ENCODE measurements at places on chromosomes 16 and 17.

- no peaks in the 10 kb centered on the region for H3K4me1 ChIP-seq
- no peak overlapping the region for H3K4me3 ChIP-seq
- no peaks in the 10 kb centered on the region for H3K36me3 ChIP-seq
- no peaks in the 10 kb centered on the region for H3K27me3 ChIP-seq
- no peak overlapping the region for H3K27ac ChIP-seq
Measured at GRCh38 chr17:19409509-19409908, 1.5 kb upstream of the RNF112 start.

DNA sequence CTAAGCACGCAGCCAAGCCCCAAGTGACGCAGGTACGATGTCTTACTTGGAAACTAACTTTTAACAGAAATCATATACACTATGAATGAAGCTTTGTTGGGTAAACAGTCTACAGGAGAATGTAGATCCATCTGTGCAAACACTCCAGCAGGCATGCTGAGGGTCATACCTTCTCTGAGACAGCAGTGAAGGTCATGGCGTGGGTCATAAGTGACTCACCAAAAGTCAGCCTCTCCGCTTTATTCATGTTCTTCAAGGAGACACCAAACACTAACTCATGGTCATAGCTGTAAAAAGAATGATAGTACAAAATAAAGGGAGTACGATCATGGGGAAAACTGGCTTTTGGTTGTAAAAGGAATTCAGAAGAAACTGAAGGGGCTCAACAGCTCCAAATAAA lies 20.6 kb downstream of the BLMH start:
- H3K4me3 ChIP-seq = no peak overlapping the region
- no peak for DNase-seq
- no peaks in the 10 kb centered on the region for H3K27me3 ChIP-seq
- peaks cover 12% of the 10 kb centered on the region for H3K4me1 ChIP-seq

DNA sequence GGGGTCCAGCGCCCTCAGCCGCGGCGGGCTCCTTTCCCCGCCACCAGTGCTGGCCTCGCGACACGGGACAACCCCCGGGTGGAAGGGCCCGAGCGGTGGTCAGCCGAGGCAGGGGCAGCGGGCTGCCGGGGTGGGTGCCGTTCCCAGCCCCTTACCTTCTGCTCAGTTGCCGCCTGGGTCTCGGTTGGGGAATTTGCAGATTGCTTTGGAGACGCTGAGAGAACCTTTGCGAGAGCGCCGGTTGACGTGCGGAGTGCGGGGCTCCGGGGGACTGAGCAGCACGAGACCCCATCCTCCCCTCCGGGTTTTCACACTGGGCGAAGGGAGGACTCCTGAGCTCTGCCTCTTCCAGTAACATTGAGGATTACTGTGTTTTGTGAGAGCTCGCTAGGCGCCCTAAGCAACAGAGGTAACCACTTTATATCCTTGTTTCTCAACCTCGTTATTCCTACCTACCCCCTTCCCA lies 381 bp downstream of the CTNS start:
- peaks cover 57% of the 10 kb centered on the region for H3K36me3 ChIP-seq
- peaks cover 50% of the 10 kb centered on the region for H3K4me1 ChIP-seq
- H3K27ac ChIP-seq = peak overlapping the region; percentile 63
- peak overlapping the region; percentile 98 for H3K4me3 ChIP-seq
- no peaks in the 10 kb centered on the region for H3K27me3 ChIP-seq

GRCh38 chr16:28821874-28822519 lies 802 bp upstream of the ATXN2L start:
- H3K36me3 ChIP-seq = peaks cover 47% of the 10 kb centered on the region
- peaks cover 31% of the 10 kb centered on the region for H3K4me1 ChIP-seq

- DNase-seq = no peak
- no peak overlapping the region for H3K27ac ChIP-seq
- no peaks in the 10 kb centered on the region for H3K36me3 ChIP-seq
- H3K4me3 ChIP-seq = no peak overlapping the region
- no peaks in the 10 kb centered on the region for H3K4me1 ChIP-seq
Measured at GRCh38 chr16:55367866-55368603, 44.0 kb downstream of the IRX6 start.

GRCh38 chr16:70565053-70565452 lies 41.4 kb downstream of the SF3B3 start:
- peaks cover 89% of the 10 kb centered on the region for H3K36me3 ChIP-seq
- DNase-seq = no peak
- peaks cover 3% of the 10 kb centered on the region for H3K4me1 ChIP-seq
- H3K27me3 ChIP-seq = no peaks in the 10 kb centered on the region
- H3K4me3 ChIP-seq = no peak overlapping the region

- no peak overlapping the region for H3K4me3 ChIP-seq
- H3K36me3 ChIP-seq = no peaks in the 10 kb centered on the region
- DNase-seq = no peak
- no peaks in the 10 kb centered on the region for H3K4me1 ChIP-seq
Measured at GRCh38 chr16:51243936-51244436, 92.9 kb upstream of the SALL1 start.

DNA sequence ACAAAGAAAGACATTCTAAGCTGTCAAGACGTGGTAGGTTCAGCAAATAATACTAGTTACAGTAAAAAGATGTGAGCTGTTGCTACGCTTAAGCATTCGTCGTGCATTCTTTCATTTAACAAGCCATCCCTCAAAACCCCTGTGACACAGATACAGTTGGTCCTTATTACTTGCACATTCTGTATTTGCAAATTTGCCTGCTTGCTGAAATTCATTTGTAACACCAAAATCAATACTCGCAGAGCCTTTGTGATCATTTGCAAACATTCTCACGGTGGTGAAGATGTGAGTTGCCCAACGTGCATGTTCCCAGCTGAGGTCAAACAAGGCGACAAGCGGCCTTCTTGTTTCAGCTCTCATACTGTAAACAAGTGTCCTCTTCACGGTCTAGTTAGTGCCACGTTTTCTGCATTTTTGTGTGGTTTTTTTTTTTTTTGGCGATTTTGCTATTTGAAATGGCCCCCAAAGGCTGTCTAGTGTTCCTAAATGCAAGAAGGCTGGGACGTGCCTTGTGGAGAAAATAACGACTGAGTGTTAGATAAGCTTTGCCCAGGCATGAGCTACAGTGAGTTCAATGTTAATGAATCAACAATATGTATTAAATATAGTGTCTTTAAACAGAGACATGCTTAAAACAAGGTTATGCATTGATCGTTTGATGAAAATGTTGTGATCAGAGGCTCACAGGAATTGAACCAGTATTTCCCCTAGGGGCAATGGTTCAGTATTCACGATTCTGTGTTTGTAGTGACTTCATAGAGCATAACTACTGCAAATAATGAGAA lies 84.1 kb downstream of the RAB11FIP4 start:
- H3K36me3 ChIP-seq = no peaks in the 10 kb centered on the region
- no peak overlapping the region for H3K4me3 ChIP-seq
- H3K4me1 ChIP-seq = peaks cover 1% of the 10 kb centered on the region
- DNase-seq = no peak
- peaks cover 13% of the 10 kb centered on the region for H3K27me3 ChIP-seq

GRCh38 chr17:39352511-39352910 lies 48.9 kb downstream of the FBXL20 start:
- no peaks in the 10 kb centered on the region for H3K36me3 ChIP-seq
- no peak overlapping the region for H3K4me3 ChIP-seq
- no peak for DNase-seq
- no peaks in the 10 kb centered on the region for H3K27me3 ChIP-seq
- no peak overlapping the region for H3K27ac ChIP-seq

GRCh38 chr16:77499373-77500285 lies 64.8 kb upstream of the ADAMTS18 start:
- H3K36me3 ChIP-seq = no peaks in the 10 kb centered on the region
- DNase-seq = no peak
- H3K27ac ChIP-seq = no peak overlapping the region
- no peak overlapping the region for H3K4me3 ChIP-seq

Measured in activated T-helper 2 cell treated with anti-CD3 and anti-CD28 coated beads, Interferon-gamma antibody, Interleukin-2, Interleukin-4, amounts not matched to agents 10 μg/mL and 5 μg/mL and 100 μg/mL, durations not matched to agents 14 hours and 24 hours and 36 hours (primary cell).